ENCODE measurements at places on chromosomes 7 and 10.

DNA sequence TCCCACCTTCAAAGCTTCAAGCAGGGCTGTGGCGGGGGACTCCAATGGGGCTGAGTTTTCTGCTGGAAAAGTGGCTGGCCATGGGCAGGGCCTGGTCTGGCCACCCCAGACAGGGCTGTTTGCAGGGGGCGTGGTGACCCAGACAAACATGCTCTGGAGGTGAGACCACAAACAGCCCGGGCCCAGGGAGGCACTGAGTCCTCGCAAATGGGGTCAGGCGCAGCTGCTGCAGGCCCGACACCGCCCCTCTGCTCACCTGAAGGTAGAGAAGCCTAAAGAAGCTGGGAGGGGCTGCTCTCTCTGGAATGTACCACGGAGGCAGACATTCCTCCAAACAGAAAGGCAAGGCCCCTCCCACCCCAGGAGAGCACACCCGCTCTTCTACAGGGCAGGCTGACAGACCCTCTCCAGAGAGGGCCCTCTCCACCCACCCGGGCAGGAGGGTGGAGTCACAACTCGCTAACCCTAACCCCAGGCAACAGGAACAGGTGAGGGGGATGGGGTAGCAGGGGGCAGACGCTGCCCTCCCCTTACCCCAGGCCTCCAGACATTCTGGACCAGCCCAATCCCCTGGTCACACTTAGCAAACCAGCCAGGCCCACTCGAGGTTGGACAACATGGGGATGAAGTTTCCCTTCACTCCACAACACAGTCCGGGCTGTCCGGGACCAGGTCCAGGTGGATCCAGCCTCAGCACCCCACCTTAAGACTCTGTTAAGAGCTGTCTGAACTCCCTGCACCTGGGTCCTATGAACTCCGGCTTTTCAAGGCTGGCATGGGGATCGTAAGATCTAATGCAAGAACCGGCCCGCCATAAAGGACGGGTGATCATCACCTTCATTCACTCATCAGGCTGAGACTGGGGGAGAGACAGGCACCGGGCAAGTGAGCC, 32.3 kb downstream of the OAT start:
- no peak for DNase-seq

DNA sequence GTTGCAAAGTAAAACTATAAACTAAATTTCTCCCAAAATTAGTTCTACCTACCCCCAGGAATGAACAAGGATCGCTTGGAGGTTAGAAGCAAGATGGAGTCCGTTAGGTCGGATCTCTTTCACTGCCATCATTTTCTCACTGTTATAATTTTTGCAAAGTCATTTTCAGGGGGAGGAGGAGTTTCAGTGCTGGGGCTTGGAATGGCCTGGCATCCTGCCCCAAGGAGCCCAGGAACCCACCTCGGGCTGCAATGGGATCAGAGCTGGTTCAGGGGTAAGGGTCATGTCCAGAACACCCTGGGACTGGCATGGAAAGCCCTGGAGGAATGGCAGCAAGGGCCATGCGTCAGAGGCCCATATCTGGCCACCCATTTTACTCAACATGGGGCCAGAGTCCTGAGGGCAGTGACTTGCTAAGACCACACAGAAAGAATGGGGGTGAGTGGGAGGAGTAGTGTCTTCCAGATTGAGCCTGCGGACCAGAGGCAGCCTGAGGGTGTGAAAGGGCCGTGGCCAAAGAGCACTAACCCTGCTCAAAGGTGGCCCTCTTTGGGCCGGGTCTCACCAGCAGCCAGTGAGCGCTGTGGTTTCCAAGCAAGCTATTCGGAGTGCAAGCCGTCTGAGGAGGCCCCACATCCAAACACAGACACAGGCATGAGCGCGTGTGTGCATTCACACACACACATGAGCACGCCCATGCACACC, 31.8 kb downstream of the GPRIN2 start:
- DNase-seq = no peak

- no peak for DNase-seq
Observed at GRCh38 chr10:30742471-30742870, 112.9 kb upstream of the LYZL2 start.

GRCh38 chr7:127934711-127935110, 96.5 kb downstream of the LRRC4 start:
- DNase-seq = no peak
